ENCODE measurements at places on chromosomes 5 and 9.
A peak's percentile ranks its signal among the peaks of the same experiment; 100 is the strongest.

DNA sequence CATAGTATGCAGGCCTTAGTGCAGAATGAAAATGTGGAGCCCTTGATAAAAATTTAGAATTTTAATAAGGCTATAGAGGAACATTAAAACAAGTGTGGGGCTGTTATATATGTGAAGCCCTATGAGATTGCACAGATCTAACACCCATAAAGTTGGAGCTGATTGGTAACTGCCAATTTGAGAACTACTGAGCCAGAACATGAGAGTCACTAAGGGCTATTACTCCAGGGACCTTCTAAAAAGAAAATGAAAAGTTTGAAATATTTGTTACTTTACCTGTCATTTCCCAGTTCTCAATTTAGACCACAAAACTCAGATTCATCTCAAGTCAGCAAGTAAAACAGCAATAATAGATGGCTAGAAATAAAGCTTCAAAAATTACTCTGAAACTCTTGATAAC lies 898.6 kb downstream of the TLE1 start:
- no peak for DNase-seq

GRCh38 chr9:78807286-78807685 lies 510.4 kb downstream of the PSAT1 start:
- DNase-seq, result no peak

DNA sequence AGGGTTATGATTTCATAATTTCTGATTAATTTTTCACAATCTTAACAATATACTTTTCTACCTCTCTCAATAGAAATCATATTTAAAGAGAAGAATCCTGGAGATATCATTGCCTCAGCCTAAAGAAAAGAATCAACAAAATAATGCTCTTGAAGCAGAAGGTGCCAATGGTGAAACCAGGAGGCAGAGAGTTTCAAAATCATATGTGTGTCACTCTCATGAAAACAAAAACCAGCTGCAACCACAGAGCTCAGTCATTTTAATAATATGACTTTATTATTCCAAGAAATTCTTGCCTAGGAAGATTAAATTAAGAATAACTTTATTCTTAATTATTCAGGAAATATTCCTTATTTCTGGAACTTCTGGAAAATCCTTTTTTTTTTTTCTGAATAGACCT lies 266.8 kb upstream of the ACTBL2 start:
- peak; percentile 71 for DNase-seq

DNA sequence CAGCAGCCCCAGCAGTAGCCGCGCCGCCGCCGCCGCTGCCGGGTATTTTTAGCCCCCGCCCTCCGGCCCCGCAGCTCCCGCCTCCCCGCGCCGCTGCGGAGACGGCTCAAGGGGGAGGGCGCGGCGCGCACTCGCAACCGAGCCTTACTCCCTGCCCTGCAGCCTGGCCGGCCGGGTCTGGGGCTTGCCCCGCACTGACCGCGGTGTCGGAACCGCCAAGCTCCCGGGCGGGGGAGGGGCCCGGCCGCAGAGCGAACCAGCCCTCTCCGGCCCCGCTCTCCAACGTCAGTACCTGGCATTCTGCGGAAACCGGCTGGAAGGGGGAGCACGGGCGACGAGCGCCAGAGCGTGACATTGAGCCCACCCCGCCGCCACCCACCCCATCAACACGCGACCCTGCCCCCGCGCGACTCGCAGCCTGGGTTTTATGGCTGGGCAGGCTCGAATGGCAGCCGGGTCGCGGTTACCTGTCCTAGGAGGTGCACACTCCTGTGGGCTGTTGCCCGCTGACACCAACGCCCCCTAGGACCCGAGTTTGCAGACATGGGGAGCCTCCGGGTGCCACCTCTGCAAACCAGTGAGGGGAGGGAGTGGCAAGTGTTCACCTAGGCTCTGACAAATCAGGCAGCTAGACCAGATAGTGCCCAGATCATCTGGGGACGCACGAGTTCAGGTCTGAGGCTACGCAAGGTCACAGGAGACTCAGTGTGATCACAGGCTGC lies at the start of gene ACSL6:
TSS of gene ACSL6 (minus strand) at position 37 of the 722 bp plus-strand sequence. CDS start 105 bp downstream, outside the sequence.
- no peak for DNase-seq

DNA sequence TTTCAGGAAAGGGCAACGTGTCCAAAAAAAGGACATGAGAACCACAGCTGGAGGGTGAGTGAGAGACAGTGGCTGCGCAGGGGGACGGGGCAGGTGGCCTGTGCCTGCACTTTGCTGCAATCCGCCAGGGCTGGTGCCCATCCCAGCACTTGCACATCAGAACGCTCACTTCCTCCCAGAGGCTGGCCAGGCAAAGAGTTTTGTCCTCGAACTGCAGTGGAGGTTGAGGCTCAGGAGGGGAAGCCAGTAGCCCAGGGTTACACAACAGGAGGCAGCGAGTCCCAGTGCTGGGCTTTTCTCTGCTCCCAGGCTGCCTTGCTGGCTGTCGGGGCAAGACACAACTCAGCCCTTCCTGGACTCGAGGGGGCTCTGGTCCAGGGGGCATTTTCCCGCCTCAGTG lies 33.1 kb downstream of the CRB2 start:
- no peak for DNase-seq

GRCh38 chr9:13863112-13863511 lies 450.8 kb downstream of the NFIB start:
- DNase-seq, result no peak

GRCh38 chr5:95519151-95519550 lies 35.6 kb downstream of the SKIC3 start:
- DNase-seq, result no peak

DNA sequence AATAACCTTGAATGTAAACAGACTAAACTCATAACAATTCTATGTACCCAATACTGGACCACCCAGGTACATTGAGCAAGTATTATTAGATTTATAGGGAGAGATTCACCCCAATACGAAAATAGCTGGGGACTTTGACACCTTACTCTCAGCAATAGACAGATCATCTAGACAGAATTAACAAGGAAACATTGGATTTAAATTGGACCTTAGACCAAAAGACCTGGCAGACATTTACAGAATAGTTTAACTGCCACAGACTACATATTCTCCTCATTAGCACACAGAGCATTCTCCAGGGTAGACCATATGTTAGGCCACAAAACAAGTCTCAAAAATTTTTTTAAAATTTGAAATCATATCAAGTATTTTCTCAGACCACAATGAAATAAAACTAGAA lies 397.4 kb downstream of the PIK3R1 start:
- DNase-seq, result no peak

- DNase-seq, result peak; percentile 68
Observed at GRCh38 chr5:93925321-93925720, 183.9 kb upstream of the POU5F2 start.

GRCh38 chr5:1077026-1077425 lies 34.8 kb downstream of the SLC12A7 start:
- no peak for DNase-seq

DNA sequence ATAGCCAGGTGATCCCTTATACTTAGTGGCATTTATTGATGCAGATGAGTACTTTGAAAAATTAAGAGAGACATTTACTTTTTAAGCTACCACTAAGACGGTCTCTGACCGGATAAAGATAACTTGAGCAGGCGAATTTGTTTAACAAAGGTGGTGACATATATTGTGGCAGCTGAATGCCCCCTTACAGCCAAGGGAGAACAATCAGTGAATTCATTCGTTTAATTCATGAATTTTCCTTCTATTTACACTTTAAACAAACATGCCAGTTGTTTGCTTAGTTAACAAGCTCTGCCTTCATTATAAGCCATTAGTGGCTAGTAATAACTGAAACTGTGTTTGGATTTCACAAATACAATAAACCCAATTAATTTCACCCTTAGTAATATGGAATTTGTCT lies 187.1 kb downstream of the AOPEP start:
- DNase-seq, result no peak

DNA sequence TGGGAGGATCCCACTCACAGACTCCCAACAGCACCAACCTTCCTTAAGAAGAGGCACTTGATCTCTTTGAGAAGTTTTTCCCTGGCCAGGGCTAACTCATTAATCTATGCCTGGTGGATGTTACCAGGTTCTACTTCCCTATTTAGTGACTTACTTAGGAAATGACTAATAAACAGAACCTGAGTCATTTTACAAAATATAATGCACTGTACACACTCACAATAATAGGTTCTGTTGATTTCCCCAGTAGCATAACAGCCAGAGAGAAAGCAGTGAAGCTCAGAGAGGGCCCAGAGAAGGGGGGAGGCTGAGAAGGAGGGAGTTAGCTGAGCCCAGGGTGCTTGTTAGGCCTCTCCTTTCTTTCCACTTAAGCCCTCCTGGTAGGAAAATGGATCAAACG lies 27.1 kb downstream of the FRMD3 start:
- DNase-seq, result peak; percentile 51

DNA sequence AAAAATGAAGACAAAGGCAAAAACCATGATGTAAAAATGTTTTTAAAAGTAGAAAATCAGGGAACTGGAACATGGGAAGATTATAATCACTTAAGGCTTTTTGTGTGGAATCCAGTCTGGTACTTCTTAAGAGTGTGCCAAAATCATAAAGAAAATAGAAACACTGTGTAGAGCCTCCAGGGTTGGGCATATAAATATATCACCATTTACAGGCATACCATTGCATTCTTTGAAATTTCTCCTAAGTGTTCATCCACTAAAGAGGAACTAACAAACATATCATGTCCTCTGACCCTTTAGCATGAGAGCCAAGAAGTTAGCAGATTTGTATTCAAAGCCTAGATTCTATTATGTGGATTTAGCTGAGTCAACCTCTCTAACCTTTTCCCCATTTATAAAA lies 93.3 kb downstream of the SLF1 start:
- DNase-seq, result no peak

DNA sequence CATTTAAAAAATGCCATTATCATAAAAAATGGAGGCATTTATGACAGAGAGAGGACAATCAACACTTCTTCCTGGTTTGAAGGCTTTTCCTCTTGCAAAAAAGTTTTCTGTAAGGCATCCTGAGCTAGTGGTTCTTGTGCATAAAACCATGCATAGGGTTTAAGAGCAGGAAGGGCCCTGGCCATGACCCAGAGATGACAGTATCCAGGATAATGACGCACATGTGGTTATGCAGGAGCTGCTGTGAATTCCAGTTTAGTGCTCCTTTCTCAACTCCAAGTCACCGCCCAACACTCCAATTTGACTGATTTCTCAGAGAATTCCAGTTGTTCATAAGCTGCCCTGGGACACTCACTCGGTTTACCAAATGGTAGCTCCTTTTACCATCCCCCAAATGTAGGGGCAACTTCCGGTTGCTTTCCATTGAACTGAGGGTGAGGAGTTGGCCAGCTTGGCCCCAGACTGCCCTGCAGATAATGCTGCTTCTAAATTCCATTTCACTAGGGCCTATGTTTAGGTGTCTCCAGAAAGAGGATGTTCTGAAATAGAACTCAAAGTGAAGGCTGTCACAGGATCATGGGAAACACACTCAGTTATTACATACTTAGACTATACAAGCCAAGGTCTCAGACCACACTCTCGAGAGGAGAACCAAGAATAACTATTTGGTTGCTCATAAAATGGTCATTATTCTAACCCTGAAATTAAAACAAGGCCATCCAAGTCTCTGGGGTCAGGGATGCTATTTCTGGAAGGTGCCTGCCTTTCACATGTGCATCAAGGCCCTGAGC lies 179.1 kb downstream of the SLIT3 start:
- no peak for DNase-seq

GRCh38 chr9:15205632-15206420 lies 101.2 kb downstream of the TTC39B start:
- DNase-seq, result no peak

- no peak for DNase-seq
Observed at GRCh38 chr5:173474881-173475287, 141.6 kb downstream of the BOD1 start.

GRCh38 chr9:22073349-22073748 lies 64.2 kb upstream of the CDKN2B start:
- no peak for DNase-seq

DNA sequence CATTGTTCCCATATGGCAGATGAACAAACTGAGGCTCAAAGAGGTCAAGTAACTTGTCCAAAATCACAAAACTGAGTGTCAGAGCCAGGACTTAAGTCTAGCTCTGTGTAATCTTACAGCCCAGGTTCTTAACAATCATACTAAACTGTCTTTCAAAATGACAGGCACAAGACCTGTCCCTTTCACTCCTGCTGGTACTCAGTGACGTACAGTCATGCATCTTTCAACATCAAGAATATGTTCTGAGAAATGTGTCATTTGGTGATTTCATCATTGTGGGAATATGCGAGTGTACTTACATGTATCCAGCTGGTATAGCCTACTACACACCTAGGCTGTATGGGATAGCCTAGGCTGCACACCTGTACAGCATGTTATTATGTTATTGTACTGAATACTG lies 646.8 kb upstream of the WWC1 start:
- peak; percentile 87 for DNase-seq

DNA sequence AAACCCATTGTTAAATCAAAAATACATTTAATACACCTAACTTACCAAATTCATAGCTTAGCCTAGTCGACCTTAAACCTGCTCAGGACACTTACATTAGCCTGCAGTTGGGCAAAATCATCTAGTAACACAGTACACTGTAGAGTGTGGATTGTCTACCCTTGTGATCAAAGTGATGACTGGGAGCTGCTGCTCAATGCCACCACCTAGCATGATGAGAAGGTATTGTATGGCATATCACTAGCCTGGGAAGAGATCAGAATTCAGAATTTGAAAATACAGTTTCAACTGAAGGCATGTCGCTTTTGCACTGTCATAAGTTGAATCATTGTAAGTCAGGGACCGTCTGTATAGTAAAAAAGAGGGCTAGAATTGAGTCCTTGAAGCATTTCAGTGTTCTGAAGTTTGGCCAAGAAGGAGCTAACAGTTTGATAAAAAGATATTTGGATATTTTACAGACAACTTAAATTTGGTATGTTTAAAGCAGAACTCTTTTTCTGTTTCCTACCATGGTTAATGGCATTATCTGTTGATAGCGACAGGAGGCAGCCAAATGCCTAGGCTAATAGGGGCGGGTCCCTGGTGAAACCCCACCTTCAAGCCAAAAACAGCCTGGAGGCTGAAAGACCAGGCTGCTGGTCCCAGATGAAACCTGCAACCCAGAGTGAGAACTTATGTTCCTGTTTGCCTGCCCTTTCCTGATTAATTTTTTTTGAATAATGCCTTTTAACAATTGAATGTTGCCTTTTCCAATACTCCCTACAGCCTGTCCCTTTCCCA lies 23.0 kb downstream of the SMIM15 start:
- no peak for DNase-seq

DNA sequence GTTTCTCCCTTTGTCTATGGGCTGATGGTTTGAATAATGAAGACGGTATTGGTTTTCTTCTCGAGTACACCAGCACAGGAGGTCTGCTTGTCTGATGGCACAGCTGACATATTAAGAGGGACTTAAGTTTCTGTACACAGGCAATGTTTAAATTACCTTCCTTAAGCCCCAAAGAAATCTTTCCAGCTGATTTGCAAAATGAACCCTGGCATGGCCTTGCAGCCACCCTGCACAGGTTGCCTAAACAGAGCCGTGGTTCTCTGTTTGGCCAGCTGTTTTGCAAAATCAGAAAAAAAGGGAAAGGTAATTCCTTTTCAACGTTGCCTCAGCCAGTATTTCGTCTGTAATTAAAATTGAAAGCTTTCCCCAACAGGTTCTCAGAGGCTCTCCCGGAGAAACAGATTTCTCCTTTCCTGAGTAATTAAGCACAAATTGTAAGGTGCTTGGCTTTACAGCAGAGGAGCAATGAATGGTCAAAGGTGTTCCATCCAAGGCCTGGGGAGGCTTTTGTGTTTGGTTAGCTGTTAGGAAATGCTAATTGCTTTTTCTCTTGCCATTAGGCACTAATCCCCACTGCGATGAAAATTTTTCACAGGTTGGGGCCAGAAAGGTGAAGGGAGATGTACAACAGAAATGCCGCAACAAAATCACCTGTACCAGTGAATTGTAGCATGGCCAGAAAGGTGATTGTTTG lies 138.9 kb downstream of the RASEF start:
- no peak for DNase-seq
